Neural crest cell (in vitro differentiated cells): ENCODE measurements at places on chromosomes 5 and 9. TPM values are rescaled to one million over a fixed set of nuclear protein-coding genes. Genes with fewer than 3 reads are reported as not detected.

DNA sequence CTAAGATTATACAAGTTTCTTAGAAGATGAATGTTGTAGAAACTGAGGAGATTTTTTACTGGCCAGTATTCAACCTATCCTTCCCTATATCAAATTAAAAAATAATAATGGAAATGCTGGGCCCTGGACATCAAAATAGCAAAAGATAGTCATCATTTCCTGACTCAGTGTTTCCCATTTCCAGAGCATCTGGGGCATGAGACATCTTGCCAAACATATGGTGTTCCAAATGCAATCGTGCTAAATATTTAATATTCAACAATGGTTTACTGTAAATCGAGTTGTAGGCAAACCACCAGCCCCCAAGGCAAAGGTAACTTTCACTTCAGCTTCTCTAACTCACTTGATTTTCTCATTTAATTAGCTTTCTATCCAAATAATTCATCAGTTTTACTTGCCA lies 152.9 kb downstream of the FRMD3 start:
- no peak for DNase-seq

DNA sequence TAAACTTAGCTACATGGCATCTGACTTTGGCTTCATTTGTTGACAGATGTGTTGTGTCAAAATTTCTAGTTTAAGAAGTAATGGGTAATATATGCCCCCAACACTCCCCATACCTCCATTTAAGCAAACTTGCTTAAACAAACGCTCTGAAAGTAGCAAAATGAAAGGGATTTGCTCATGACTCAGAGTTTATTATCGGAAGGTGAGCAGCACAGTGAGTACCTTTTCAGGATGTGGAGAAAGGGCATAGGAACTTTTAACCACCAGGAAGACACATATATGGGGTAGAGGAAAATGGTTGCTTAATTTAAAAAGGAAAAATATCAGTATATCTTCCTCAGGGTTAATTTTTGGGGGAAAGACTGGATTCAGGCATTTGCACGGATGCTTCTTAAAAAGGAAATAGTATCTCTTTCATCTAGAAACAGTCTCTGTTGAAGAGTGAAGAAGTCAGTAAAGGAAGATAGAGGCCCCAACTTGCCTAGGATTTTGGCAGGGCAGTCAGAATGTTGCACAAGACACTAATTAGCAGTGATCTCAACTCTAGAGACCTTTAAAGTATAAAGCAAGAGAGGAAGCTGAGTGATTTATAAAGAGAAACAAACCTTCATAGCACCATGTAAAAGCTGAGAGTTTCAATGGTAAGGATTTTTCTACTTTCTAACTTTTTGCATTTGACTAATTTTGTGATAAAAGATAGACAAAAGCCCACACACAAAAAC lies 155.1 kb downstream of the TRIO start:
- no peak for DNase-seq

GRCh38 chr5:134083517-134083916 lies 31.0 kb upstream of the TCF7 start:
- DNase-seq, result no peak

GRCh38 chr9:104774831-104775573 lies 11.1 kb downstream of the NIPSNAP3B start:
- DNase-seq, result no peak

DNA sequence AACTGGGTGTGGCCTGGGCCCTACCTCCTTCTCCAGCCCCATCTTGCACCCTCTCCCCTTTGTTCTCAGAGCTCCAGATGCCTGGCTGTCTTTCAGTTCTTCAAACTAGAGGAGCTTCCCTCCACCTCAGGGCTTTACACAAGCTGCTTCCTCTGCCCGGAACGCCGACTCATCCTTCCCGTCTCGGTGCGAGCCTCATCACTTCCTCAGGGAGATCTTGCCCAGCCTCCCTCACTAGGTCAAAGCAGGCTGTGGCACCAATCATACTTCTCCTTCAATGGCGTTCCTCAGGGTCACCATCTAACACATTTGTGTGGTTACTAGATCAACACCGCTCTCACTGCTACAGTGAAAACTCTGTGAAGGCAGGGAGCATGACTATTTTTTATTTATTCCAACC lies 56.2 kb upstream of the ZSWIM6 start:
- DNase-seq, result no peak

GRCh38 chr5:149381986-149382338 lies 2.9 kb upstream of the IL17B start:
- peak; percentile 97 for DNase-seq

- no peak for DNase-seq
Measured at GRCh38 chr9:8732367-8733075, 932.9 kb upstream of the DMAC1 start.

PCDHB13 gene
- 3.6 TPM in 2 replicates for total RNA-seq

EGR1 gene
- total RNA-seq, result 21.5 and 26.5 TPM in 2 replicates

C9 gene
- total RNA-seq, result not detected in 2 replicates

MOB3B gene
- total RNA-seq, result 20.5 and 21.8 TPM in 2 replicates

FOXD4L3 gene
- not detected in 2 replicates for total RNA-seq
